ENCODE measurements at places on chromosomes 7 and 10.

- no peak for DNase-seq
These were observed 430.4 kb downstream of the TFEC start for GRCh38 chr7:115600207-115600606.

- no peak for DNase-seq
These were observed 252.7 kb upstream of the ETV1 start for GRCh38 chr7:14242175-14242574.

DNA sequence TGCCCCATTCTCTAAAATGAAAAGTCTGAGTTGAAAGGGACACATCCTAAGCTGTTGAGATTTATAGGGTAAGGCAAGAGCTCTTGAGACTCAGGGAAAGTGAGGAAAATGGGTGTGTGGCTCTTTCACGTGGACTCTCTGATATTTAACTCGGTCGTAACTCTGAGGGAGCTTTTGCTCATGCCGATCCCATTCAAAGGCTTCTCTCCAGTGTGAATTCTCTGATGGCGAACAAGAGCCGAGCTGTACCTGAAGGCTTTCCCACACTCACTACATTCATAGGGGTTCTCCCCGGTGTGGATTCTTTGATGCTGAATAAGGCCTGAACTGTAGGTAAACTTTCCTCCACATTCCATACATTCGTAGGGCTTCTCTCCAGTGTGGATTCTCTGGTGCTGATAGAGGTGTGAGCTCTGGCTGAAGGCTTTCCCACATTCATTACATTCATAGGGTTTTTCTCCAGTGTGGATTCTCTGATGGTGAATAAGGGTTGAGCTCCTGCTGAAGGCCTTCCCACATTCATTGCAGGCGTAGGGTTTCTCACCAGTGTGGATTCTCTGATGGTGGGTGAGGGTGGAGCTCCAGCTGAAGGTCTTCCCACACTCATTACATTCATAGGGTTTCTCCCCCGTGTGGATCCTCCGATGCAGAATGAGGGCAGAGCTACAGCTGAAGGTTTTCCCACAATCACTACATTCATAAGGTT, 10.4 kb downstream of the ZNF3 start:
- DNase-seq, result no peak

DNA sequence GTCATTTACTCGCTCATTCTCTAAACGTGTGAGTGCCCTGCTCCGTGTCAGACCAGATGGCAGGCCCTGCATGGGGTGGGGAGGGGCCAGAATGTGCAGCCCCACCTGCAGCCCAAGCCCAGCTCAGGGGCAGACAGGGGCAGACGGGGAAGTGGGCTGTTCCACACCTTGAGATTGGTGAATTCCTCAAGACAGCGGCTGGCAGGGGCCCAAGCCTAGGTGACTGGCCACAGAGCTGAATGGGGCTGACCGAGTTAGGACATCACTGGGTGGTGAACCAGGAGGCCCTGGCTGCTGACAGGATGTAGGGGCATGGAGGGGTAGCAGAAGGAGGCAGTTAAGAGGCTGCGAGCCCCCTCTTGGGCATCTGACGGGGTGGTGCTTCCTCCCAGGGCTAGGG, 79.1 kb downstream of the MGMT start:
- no peak for DNase-seq

DNA sequence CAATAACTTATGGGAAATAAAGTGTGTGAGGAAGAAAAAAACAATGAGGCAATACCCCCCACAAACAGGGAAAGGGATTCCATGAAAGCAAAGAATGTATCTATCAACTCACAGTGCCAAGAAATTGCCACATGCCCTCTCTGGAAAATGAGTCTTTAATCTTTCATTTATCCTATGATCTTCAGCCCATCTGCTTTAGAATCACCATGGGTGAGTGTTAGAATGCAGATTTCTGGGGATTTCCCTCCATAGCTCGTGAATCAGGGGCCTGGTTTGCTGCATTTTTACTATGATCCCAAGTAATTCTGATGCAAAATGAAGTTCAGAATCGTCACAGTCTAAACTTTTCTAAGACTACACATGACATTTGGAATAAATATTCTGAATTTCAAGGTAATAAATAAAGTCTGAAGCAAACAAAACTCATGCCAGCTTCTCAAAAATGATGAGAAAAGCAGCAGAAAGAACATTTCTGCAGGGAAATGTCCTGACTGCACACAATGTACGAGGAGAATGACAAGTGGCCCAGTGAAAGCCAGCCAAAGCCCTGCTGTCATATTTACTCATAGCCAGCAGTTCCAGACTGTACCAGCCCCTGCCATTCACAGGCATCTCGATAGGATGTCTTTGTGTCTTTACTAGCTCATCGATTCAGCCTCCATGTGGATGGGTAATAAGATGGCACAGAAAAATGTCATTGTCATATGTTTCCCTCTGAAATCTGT, 167.1 kb downstream of the ELMO1 start:
- DNase-seq, result no peak

- DNase-seq, result no peak
These were observed 205.4 kb upstream of the SH2B2 start for GRCh38 chr7:102081244-102081627.

- no peak for DNase-seq
These were observed 282.1 kb upstream of the LRGUK start for GRCh38 chr7:133845005-133845404.

DNA sequence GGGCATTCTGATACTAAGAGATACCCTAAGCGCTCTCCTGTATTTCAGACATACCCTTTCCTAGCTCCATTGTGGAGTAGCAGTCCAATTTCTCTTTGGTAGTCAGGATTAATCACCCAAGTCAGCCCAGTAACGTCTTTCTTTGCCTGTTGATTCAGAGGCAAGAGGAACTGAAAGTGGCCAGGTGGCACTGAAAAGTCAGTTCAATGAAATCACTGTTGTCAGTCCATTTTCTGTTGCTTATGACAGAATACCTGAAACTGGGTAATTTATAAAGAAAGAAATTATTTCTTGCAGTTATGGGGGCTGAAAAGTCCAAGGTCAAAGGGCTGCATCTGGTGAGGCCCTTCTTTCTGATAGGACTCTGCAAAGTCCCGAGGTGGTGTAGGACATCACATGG, 40.2 kb downstream of the ANKRD61 start:
- DNase-seq, result no peak

DNA sequence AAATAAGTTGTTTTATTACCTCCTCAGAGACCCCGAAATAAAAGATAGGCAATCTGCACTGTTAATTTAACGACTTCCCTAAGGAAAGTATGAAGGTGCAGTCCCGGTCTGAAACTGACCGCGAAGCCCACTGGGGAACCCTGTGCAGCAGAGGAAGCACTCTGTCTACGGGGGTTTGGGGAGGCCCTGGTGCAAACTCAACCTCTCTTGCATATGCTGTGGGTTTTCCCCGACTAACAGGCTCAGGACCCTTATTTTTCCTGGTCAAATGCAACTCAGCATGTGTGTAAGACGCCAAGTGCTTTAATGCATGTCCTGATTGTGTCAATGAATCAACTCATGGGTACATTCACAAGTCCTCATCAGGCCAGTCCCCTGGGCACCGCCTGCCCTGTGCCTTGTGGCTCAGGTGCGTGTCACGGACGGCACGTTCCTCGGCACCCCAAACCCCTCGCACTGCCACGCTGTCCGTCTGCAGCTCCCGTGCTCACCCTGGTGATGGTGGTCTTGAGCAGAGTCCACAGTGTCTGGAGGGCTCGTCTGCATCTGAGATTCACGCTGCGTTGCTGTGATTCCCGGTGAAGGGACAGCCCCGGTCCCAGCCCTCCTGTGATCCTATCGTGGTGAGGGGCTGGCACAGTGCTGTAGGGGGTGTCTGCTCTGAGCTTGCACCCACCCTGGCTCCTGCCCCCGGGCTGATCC, 33.8 kb downstream of the JAKMIP3 start:
- no peak for DNase-seq

DNA sequence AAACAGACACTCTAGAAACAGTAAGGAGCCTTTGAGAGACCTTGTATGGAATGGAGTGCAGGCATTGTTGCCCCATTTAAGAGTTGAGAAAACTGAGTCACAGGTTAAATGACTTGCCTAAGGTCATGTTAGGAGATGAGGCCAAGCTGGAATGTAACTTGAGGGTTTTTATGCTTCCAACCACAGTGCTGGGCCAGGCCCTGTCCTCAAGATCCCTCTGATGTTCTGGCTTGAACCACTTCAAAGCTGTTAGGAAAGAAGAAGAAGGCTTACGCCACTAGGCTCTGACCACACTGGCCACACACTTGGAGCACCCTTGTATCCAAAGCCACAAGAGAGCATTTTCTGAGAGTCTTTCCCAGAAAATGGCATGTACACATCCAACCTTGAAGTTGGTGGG, 42.7 kb downstream of the PLAU start:
- DNase-seq, result no peak

DNA sequence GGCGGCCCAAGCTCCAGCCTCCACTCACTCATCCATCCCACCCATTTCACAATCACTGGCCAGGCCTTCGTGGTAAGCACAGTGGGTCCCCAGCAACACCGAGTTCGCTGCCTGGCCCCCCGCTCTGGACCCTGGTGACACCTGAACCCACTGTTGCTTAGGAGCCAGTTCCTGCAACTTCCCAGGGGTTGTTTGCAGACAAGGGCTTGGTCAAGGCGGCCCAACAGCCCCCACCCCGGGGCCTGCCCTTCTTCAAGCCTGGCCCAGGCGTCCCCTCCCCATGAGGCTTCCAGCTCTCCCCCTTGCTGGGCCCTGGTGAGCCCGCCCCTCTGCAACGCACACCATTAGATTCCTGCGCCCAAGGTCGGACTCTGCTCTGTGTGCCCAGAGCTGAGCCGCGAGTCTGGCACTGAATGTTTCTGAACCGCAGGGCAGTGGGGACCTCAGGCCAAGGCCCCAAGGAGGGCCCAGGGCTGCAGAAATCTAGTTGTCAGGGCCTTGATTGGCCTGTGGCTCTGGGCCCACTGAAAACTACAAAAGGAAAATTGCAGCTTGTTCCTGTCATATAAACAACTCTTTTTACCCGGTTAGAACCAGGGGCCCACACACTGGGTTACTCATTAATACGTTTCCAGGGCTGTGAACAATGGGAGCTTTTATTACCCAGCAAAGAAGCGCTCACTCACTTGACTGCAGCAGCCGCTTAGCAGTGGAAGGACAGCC, 2.1 kb upstream of the COX19 start:
- peak; percentile 76 for DNase-seq

DNA sequence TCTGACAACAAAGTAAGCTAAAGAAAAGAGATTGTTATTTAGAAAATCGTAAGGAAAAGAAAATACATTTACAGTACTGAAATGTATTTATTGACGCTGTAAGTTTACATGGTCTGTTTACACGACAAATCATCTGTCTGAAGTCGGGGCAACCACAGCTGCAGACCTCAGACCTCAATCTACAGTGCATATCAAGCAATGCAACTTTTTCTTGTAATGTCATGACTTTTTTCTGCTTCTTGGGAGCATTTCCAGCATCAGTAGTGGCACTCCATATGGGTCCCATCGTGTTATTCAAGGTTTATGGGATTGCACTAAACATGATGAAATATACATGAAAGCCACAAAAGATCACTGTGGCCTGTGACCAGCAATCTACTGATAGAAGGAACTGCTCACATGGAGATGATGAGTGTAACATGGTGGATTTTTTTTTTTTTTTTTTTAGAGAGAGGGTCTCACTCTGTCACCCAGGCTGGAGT, 77.1 kb downstream of the MTPN start:
- no peak for DNase-seq

- no peak for DNase-seq
These were observed 29.2 kb upstream of the AP5Z1 start for GRCh38 chr7:4745971-4746919.

GRCh38 chr10:110514848-110515247, 17.1 kb downstream of the DUSP5 start:
- DNase-seq, result no peak

DNA sequence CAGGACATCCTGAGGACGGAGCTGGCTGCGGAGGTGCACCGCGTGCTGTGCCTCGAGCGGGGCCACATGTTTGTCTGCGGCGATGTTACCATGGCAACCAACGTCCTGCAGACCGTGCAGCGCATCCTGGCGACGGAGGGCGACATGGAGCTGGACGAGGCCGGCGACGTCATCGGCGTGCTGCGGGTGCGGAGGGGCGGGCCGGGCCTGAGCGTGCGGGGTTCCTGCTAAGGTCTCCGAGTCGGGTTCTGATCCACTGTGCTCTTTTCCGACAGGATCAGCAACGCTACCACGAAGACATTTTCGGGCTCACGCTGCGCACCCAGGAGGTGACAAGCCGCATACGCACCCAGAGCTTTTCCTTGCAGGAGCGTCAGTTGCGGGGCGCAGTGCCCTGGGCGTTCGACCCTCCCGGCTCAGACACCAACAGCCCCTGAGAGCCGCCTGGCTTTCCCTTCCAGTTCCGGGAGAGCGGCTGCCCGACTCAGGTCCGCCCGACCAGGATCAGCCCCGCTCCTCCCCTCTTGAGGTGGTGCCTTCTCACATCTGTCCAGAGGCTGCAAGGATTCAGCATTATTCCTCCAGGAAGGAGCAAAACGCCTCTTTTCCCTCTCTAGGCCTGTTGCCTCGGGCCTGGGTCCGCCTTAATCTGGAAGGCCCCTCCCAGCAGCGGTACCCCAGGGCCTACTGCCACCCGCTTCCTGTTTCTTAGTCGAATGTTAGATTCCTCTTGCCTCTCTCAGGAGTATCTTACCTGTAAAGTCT, 10.4 kb downstream of the ATG9B start:
- peak; percentile 94 for DNase-seq

GRCh38 chr7:149715476-149715875, 57.9 kb downstream of the ZNF467 start:
- DNase-seq, result peak; percentile 80

- no peak for DNase-seq
These were observed 23.7 kb downstream of the TSPAN14 start for GRCh38 chr10:80477813-80478212.

DNA sequence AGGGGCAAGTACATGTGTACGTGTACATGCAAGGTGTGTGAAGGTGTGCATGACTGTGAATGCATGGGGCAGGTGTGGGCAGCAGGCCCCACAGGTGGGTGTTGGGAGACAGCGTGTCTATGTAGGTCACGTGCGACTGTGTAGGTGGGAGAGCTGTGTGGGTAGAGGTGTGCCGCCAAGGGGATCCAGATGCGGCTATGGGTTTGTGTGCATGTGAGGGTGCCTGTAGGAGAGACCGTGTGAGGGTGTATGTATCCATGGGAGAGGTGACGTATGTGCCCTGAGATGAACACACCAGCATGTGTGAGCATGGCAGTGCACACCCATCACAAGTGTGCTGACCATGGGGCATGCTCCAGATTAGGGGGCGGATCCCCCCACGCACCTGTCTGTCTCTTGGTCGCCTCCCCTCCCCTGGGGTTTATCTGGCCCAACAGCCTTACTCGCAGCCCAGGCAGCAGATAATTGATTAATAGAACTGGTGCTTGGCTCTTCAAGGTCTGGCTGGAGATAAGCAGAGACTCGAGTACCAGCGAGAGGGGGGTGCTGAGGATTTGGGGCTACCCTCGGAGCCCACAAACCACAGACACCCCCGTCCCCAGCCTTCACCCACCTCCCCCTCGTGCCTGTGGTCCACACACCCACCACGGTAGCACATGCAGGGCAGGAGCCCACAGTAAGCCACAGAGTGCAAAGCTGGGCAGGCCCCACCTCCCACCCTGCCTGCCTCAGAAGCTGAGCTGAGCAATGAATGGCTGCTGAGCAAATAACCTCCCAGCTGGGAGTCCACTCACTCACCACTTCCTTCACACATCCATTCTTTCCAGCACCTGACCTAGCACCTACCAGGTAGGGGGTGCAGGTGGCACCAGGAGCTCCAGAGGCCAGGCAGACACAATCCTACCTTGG, 41.4 kb upstream of the ZMIZ1 start:
- DNase-seq, result peak; percentile 75

All from spleen (tissue), 13 donors.